Occipital lobe (tissue), 3 donors: ENCODE measurements at places on chromosomes 16 and 17. TPM values are rescaled to one million over a fixed set of nuclear protein-coding genes. Genes with fewer than 3 reads are reported as not detected.

DNA sequence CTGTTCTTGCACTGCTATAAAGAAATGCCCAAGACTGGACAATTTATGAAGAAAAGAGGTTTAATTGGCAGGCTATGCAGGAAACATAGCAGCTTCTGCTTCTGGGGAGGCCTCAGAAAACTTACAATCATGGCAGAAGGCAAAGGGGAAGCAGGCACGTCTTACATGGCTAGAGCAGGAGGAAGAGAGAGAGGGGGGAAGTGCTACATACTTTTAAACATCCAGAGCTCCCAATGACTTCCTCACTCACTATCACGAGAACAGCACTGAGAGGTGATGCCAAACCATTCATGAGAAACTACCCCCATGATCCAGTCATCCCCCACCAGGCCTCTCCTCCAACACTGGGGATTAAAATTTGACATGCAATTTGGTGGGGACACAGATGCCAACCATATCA is 13.3 kb downstream of the WFIKKN2 start:
- DNase-seq, result no peak

QPRT gene
- 4.4 TPM for total RNA-seq

DNA sequence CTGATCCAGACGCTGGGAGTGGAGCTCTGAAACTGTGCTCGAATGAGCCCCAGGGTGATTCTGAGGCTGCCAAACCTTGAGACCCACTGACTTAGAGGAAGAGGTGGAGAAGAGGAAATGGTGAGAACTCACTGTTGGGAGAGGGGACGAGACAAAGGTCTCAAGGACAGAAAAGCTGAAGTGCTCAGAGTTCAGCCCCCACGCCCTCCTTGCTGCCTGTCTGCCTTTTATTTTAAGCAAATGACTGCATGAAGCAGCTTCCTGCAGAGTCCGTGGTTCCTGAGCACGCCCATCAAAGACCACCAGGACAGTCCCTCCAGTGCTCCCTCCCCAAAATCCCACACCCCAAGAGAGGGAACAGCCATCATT is 20.4 kb downstream of the COTL1 start:
- DNase-seq, result no peak

- no peak for DNase-seq
Observed at GRCh38 chr17:14038206-14038605, 31.1 kb upstream of the COX10 start.

SLC16A6 gene
- total RNA-seq, result 3.1 TPM

CHST5 gene
- total RNA-seq, result 0.16 TPM

- DNase-seq, result no peak
Observed at GRCh38 chr17:49521471-49522356, 26.6 kb downstream of the NGFR start.

TBC1D3C gene
- not detected for total RNA-seq

DNA sequence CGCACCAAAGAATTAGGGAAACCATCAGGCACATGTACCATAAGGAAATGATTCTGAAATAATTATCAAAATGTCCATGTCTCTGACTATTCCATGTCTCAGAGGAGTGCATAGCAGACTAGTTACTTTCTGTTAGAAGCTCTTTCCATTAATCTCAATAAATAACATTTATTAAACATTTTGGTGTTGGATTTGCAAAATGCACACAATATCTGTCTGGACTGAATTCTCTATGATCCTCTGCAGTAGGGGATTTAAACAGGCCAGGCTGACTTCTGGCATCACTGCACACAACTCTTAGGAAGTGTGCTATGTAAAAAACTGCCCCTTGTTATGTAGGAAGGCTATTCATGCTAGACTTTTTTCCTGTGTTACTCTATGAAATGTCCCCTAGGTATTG is 283.3 kb upstream of the CDH5 start:
- no peak for DNase-seq

DNA sequence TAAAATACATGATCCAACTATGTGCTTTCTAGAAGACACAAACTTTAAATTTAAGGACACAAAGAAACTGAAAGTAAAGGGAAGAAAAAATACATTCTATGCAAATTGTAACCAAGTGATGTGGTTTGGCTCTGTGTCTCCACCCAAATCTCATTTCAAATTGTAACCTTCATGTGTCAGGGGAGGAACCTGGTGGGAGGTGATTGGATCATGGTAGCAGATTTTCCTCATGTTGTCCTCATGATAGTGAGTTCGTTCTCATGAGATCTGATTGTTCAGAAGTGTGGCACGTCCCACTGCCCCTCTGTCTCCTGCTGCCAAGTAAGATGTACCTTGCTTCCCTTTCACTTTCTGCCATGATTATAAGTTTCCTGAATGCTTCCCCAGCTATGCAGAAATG is 15.0 kb downstream of the OR1A1 start:
- DNase-seq, result no peak

- no peak for DNase-seq
Observed at GRCh38 chr16:30478766-30479478, 6.4 kb downstream of the ITGAL start.

- no peak for DNase-seq
Observed at GRCh38 chr16:2855536-2855935, 2.4 kb downstream of the PRSS22 start.

DNA sequence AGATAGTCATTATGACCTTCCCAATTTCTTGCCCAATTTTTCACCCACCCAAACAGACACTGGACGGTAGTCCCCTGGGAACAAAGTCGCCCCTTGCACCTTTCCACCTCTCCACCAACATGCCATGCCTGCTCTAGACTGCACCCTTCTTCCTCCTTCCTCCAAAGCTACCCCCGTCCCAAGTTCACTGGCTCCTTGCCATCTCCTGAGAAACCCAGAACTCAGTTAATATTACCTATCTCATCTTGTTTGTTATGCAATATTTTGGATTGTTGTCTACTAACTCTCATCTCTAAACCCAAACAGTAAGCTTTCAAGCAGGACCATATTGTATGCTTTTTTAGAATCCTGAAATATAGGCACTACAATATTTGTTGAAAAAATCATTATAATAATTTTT is 63.3 kb downstream of the USP31 start:
- DNase-seq, result no peak

DNA sequence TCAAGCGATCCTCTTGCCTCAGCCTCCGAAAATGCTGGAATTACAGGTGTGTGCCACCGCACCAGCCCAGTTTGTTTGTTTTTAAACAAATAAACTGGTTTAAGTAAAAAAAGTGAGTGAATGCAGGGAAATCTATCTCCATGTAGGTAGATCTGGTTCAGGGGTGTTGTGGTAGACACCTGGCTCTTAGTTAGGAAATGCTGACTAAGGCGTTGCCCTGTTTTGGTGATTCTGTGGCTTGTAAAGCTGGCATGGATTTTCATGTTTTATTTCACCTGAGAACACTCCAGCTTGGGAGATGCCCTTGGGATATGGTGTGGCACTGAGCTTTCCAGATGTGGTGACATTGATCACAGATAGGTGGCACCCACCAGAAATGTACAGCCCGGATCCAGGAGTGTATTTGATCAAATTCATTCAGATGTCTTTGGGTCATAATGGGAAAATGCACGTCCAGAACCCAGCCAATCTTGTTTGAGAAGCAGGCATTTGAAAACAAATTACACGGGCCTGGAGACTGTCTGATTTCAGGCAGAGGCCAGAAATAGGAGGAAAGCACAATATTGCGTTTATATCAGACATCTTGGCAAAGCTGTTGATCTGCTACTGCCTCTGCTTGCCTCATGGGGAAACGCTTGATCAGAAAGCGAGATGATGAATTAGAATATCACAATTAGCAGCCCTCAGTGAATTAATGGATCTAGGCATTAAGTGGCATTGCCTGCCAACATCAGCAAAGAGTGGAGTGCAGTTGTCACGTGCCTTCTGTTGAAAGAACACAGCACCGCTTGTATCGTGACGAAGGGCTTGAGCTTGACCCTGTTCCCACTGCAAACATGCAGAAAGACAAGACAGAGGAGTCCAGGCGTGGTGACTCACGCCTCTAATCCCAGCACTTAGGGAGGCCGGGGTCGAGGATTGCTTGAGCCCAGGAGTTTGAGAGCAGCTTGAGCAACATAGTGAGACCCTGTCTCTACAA is 7.3 kb upstream of the IL34 start:
- no peak for DNase-seq

DNA sequence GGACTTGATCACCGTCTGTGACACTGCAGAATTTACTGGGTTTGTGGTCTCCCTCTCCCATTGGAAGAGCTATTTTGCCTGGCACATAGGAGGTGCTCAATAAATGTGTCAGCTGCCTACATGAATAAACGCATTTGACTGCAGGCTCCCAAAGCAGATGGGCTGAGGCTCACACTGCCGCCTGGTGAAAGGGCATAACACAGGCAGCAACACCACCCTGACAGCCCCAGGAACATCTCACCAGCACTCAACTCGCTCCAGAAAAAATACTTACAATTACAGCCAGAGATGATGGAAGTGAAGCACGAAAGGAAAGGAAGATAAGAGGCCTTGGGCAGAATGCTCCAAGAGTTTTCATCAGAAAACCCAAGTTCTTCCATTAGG is 73.9 kb downstream of the RPH3AL start:
- no peak for DNase-seq

SLC47A2 gene
- 1.9 TPM for total RNA-seq

GRCh38 chr17:50059759-50060273 is 3.9 kb downstream of the ITGA3 start:
- no peak for DNase-seq

GRCh38 chr16:12262454-12263180 is 286.1 kb downstream of the SNX29 start:
- DNase-seq, result no peak

GRCh38 chr17:55743103-55743679 is 7.7 kb upstream of the PCTP start:
- no peak for DNase-seq

DNA sequence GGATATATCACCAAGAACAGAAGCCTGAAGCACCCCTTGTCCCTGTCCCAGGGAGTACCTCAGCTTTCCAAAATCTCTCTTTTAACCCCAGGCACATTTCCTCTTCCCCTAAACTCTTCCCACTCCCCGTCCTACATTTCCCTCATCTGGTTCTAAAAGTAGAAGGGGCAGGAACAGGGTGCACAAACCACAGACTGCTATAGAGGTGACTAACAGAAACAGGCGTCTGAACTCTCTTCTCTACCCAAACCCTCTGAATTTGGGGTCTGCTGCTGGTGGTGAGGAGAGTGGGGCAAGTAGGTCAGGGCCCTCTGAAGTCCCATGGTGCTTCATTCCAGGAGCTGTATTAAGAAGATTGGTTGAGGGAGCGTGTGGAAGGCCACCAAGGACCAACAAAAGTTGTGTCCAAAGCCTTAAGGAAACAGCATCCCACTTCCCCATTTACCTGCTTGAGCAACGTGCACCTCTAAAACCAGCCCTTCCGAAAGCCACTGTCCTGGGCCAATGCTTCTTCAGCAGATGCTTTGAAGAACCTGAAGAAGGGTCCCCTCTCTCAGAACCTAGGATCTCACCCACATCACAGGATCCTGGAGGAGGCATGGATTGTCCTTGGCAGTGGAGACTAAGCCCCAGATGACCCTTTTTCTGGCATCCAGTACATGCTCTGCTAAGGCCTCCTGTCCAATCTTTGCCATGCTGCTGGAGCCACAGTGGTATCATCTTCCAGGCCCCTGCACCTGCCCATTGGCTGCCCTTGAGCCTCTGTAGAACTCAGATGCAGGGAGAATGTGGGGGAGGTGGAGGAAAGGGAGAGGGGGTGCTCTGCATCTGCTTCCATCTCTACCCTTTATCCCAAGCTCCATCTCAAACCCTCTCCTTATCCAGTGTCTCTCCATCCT is 5.7 kb upstream of the NR1D1 start:
- no peak for DNase-seq

DNA sequence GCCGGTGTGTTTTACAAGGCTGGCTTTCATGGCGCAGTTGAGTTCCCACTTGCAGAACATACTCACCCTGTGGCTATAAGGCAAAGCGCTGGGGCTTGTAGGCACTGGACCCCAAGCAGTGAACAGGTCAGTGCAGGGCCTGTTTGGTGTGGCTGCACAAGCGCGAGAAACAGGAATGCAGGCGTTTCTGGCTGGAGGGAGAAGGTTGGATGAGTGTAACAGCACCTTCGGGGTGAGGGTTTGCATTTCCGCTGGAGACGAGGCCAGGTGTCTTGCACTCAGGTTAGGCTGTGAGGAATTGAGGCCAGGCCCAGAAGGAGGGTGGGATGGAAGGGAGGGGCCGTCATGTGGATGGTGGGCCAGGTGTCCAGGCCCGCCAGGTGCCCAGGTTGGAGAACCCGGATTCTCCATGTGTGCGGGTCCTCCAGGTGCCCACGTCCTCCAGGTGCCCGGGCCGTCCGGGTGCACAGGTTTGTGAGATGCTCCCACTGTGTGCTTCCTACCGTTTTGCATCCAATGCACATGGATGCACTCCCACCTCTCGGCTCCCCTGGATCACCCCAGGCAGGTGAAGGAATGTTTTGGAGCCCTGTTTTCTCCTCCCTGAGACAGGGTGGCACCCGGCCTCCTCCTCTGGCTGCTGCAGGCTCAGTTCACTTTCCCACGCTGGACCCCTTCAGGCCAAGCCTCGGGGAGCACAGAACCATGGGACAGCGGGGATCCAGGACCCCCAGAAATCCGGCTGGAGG is 46.0 kb downstream of the SLC7A5 start:
- no peak for DNase-seq

KRTAP1-1 gene
- not detected for total RNA-seq

- DNase-seq, result no peak
Observed at GRCh38 chr16:21208446-21209230, 2.7 kb downstream of the ZP2 start.

DNA sequence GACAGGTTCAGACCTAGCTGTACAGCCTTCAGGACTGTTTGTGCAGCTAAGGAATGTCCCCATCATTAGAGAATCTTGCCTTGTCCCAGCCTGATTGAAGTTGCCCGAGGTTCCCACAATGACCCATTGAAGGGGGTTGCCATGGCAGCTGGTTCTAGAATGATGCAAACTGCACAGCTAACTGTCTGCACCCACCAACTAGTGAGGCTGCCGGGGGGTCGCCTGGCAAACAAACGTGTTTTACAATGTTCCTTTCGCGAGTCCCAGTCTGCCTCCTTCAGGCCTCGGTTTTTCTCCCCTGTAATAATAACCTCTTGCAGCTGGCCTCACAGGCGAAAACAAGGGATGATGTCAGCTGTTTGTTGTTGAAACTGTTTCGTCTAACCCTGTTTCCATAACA is 5.5 kb downstream of the C16orf96 start:
- no peak for DNase-seq

MT1G gene
- not detected for total RNA-seq

DNA sequence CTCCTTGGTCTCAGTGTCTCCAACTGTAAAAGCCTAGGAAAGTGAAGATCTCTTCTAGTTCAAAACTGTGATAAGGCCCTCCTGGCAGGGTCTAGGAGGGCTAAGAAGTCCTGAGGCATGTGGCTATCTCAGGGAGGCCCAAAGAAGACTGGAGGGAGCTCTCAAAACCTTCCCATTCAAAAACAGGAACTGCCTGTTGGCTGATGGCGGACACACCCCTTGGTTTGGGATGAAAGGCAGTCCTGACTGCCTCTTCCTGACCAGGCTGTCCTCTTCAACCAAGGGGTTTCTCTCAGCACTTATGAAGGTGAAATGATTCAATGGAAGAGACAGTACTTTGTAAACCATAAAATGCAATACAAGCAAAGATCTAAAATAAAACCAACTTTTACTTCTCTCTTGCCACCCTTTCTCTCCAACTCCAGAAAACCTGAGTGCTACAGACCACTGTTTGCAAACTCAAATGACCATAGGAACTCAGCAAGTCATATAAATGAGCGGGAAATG is 4.7 kb downstream of the ZNF764 start:
- DNase-seq, result no peak

GRCh38 chr17:80652756-80653330 is 108.2 kb downstream of the RPTOR start:
- no peak for DNase-seq

GRCh38 chr17:46167826-46168569 is 25.2 kb downstream of the KANSL1 start:
- DNase-seq, result no peak

KIAA0753 gene
- 28.4 TPM for total RNA-seq
